ENCODE measurements at places on chromosomes 13 and 19. TPM values are rescaled to one million over a fixed set of nuclear protein-coding genes. Genes with fewer than 3 reads are reported as not detected.

DNA sequence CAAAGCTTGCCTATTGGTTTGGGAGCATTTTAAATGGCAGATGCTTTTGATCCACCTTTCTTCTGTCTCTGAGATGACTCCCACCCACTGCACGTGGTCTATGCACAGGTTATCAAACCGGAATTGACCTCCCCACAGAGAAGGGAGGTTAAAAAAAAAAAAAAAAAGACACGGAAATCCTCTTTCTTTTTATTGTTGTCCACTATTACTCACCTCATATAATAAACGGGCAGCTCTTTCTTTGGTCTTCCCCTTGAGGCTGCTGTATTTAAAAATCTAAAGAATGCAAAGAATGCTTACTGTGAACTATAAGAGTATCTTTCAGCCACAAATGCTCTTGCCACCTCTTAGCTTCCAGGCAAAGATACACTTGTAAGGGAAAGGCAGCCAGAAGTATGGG, 329.7 kb downstream of the NDFIP2 start:
- H3K27me3 ChIP-seq: no peaks in the 10 kb centered on the region
- no peaks in the 10 kb centered on the region for H3K36me3 ChIP-seq
- no peak for DNase-seq
- peaks cover 8% of the 10 kb centered on the region for H3K4me1 ChIP-seq
- no peak overlapping the region for H3K27ac ChIP-seq
- no peak overlapping the region for H3K4me3 ChIP-seq

GRCh38 chr19:44590245-44591059, 22.9 kb upstream of the IGSF23 start:
- no peak overlapping the region for H3K27ac ChIP-seq
- no peak for DNase-seq
- peaks cover 6% of the 10 kb centered on the region for H3K4me1 ChIP-seq
- no peaks in the 10 kb centered on the region for H3K36me3 ChIP-seq
- no peaks in the 10 kb centered on the region for H3K27me3 ChIP-seq

DNA sequence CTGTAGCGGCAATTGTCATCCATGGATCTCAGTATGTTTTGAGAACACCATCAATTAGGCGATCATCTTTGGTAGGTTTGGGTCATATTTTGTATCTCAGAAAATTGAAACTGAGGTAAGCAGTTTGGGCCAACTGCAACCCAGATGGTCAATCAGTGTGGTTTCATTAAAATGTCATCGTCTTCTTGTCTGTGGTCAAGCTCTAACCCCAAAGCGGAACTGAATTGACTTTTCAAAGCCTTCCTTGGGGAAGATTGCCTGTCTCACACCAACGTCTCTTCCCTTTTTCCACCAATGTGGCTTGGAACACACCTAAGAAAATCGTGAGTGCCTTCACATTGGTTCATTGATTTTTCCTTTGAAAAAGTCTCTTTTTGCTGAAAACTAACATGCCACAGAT, 56.3 kb upstream of the UBAC2 start:
- no peaks in the 10 kb centered on the region for H3K27me3 ChIP-seq
- H3K4me3 ChIP-seq: no peak overlapping the region
- no peaks in the 10 kb centered on the region for H3K36me3 ChIP-seq
- H3K4me1 ChIP-seq: no peaks in the 10 kb centered on the region

Gene SHD
- total RNA-seq: not detected

Gene IGFL2
- 0.49 TPM for total RNA-seq

DNA sequence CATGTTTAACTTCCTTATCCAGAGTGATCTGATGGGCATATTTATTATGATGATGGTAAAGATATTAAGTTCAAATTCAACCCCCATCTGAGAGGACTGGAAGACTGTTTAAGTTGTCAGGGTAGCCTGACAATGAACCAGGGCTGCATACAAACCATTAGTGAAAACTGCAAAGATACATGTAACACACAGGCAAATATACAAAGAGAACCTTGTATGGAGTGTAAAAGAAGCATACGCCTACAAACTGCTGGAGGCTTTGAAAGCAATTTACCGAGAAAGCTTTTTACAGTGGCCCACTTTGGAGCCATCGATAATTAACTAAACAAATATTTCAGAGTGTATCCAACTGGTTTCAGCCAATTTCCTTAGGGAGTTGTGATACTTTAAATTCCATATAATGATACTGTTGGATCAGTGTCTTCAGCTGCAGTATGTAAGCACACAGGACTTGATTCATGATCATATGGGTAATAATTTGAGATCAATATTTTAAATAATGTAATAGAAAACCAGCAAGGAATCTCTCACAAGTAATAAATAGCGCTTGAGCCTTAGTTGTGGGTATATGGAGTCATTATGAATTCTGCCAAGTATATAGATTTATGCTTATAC, 231.5 kb upstream of the SPRY2 start:
- H3K36me3 ChIP-seq: no peaks in the 10 kb centered on the region
- H3K4me1 ChIP-seq: no peaks in the 10 kb centered on the region

GRCh38 chr13:27474751-27475268, 24.4 kb upstream of the MTIF3 start:
- no peak for DNase-seq
- no peaks in the 10 kb centered on the region for H3K27me3 ChIP-seq
- no peak overlapping the region for H3K27ac ChIP-seq
- no peaks in the 10 kb centered on the region for H3K4me1 ChIP-seq
- no peaks in the 10 kb centered on the region for H3K36me3 ChIP-seq
- H3K4me3 ChIP-seq: no peak overlapping the region

- H3K4me3 ChIP-seq: no peak overlapping the region
- no peak overlapping the region for H3K27ac ChIP-seq
- H3K27me3 ChIP-seq: no peaks in the 10 kb centered on the region
- H3K36me3 ChIP-seq: no peaks in the 10 kb centered on the region
- no peaks in the 10 kb centered on the region for H3K4me1 ChIP-seq
- DNase-seq: no peak
Measured at GRCh38 chr13:96011291-96011872, 41.8 kb downstream of the UGGT2 start.

Data from sigmoid colon (tissue), 7 donors.